ENCODE measurements at places on chromosomes 4 and X. TPM values are rescaled to one million over a fixed set of nuclear protein-coding genes. Genes with fewer than 3 reads are reported as not detected.

DNA sequence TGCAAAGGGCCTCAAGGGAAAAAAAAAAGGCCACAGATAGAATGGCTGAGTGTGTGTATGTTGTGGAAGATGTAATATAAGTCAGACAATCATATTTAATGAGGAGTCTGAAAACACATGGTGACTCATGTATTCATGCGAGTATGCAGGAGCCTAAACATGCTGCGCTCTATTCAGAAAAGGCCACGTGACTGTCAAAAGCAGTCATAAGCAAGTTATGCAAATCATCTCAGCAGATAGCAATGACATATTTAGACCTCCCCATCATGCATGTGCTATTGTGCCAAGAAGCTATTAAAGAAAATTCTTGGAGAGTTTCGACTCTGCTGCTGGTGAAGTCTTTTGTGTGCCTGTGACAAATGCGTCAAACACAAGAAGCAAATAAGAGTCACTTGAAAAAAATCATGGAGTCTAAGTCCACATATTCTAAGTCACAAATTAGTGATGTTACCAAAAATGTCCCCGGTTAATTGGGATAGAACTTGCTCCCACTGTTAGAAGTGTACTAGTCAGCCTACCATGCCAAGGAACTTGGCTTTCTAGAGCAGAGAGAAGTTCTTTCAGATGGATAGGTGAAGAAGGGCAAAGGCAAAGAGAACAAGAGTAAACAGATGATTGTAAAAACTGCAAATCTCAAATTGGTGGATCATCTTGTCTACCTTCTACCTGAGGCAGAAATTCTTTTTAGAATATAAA, 5.0 kb downstream of the LNX1 start:
- H3K4me1 ChIP-seq, result peaks cover 8% of the 10 kb centered on the region
- H3K27ac ChIP-seq, result no peak overlapping the region
- H3K27me3 ChIP-seq, result peaks cover 29% of the 10 kb centered on the region
- no peak for DNase-seq
- H3K36me3 ChIP-seq, result no peaks in the 10 kb centered on the region
- no peak overlapping the region for H3K4me3 ChIP-seq

- H3K27me3 ChIP-seq, result no peaks in the 10 kb centered on the region
- H3K36me3 ChIP-seq, result no peaks in the 10 kb centered on the region
- H3K4me1 ChIP-seq, result no peaks in the 10 kb centered on the region
- no peak overlapping the region for H3K27ac ChIP-seq
- no peak for DNase-seq
- no peak overlapping the region for H3K4me3 ChIP-seq
Observed at GRCh38 chrX:108087792-108088191, 3.5 kb downstream of the PSMD10 start.

GRCh38 chrX:13198762-13199064, 121.1 kb downstream of the ATXN3L start:
- no peak for DNase-seq
- no peak overlapping the region for H3K27ac ChIP-seq
- no peaks in the 10 kb centered on the region for H3K36me3 ChIP-seq
- peaks cover 5% of the 10 kb centered on the region for H3K4me1 ChIP-seq
- no peaks in the 10 kb centered on the region for H3K27me3 ChIP-seq
- H3K4me3 ChIP-seq, result no peak overlapping the region

The PF4V1 gene
- 1.2 TPM for polyA plus RNA-seq

DNA sequence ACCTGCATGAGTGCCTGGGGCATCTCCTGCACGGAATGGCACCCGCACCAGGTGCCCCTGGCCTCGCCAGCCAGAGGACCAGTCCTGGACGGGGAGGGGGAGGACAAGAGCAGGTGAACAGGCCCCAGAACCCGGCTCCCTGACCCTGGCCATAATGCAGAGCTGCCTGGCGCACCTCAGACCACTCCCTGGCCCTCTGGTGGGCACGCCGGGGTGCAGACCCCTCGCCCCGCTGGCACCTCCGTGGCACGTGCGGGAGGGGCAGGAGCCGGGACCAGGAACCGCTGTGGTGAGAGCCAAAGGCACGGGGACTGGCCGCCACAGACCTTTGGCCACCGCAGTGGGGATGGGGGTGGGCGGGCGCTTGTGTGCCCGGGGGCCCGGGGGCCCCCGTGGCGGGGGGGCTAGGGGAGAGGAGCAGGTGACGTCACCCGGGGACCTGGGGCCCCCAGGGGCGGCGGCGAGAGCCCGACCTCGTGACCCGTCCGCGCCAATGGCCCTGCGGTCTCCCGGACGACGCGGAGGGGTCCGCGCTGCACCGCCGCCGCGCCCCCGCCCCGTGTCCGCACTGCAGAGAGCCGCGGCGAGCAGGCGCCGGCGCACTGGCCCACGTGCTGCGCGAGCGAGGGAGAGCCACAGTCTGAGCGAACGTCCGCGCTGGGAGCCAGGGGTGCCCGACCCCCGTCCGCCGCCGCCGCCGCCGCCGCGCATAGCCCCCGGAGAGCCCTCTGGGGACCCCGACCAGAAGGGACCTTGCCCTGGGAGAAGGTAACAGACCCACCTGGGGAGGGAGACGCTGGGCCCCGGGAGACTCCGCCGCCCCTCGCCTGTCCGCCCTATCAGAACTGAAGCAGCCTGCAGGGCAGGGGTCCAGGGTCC, at the start of gene PNMA3:
PNMA3 (plus strand) TSS at position 600 of the 879 bp plus-strand sequence. CDS start 586 bp downstream, outside the sequence.
- no peaks in the 10 kb centered on the region for H3K4me1 ChIP-seq
- peak within 1 kb of the TSS; percentile 51 for H3K4me3 ChIP-seq
- H3K27me3 ChIP-seq, result peaks cover 15% of the 10 kb centered on the region
- H3K36me3 ChIP-seq, result no peaks in the 10 kb centered on the region
- DNase-seq, result no peak

GRCh38 chr4:115042496-115042895, 70.9 kb downstream of the NDST4 start:
- no peaks in the 10 kb centered on the region for H3K4me1 ChIP-seq
- no peaks in the 10 kb centered on the region for H3K27me3 ChIP-seq
- H3K27ac ChIP-seq, result no peak overlapping the region
- no peak overlapping the region for H3K4me3 ChIP-seq
- no peak for DNase-seq
- no peaks in the 10 kb centered on the region for H3K36me3 ChIP-seq

DNA sequence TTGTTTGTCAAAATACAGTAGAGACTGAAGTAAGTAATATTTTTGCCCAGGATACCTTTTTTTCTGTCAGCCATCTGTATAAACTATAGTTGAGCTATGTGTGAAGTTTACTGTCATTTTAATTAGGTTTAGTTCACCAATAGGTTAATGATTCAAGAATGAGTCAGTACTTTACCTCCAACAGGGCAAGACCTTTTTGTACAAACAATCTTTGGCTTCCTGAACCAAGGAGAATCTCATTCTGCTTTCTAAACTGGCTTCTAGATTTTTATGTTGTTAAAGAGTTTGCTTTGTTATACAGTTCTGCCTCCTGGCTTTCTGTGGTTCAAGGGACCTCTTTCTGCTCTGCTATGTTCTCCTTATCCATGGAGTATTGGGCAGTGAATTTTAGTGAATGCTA, 412.0 kb upstream of the NR3C2 start:
- peaks cover 4% of the 10 kb centered on the region for H3K4me1 ChIP-seq
- H3K4me3 ChIP-seq, result no peak overlapping the region
- H3K36me3 ChIP-seq, result peaks cover 15% of the 10 kb centered on the region
- peaks cover 11% of the 10 kb centered on the region for H3K27me3 ChIP-seq
- no peak for DNase-seq

DNA sequence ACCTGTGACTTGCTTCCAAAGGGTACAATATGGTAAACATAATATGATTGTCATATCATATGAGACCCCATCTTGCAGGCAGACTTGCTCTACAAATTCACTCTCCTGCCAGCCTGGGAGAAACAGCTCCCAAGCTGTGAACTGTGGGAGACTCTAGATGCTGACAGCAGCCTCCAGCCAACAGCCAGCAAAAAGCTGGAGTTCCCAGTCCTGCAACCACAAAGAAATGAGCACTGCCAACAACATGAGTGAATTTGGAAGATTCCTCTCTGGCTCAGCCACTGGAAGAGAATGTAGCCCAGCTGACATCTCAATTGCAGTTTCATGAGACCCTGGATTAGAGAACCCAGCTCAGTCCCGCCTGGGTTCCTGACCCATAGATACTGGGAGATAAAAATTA, 145.4 kb downstream of the QDPR start:
- no peak for DNase-seq
- no peak overlapping the region for H3K27ac ChIP-seq
- H3K27me3 ChIP-seq, result peaks cover 22% of the 10 kb centered on the region
- H3K4me3 ChIP-seq, result no peak overlapping the region
- no peaks in the 10 kb centered on the region for H3K4me1 ChIP-seq

DNA sequence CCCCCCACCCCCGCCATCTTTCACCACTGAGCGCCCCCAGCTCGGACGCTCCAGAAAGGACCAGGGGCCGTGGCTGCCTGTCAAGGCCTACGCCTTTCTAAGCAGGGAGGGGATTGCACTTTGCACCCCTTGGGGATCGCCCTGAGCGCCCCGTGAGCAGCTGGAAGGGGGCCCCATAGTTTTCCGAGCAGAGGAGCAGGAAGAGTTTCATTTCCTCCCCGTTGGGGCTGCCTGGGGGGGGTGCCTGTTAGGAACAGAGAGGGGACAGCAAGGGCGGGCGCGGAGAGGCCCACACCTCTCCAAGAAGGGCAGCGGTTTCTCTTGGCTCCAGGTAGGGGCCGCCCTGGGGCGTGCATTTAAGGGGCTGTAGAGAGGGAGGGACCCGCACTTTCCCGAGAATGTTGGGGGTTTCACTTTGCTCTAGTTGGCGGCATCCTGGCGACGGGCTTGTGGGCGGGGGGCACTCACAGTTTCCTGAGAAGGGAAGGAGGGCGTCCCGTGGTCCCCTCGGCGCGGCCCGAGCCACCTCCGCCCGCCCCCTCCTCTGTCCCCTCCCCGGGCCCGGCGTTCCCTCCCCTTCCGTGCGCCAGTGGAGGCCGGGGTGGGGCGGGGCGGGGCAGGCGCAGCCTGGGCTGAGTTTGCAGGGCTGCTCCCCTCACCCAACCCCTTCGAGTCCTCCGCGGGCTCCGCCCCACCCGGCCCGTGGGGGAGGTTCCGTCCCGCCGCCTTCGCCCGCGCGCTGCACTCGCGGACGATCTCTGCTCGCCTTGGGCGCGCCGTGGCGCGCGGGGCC, 82.3 kb upstream of the CD99 start:
- peak overlapping the region; percentile 94 for H3K4me3 ChIP-seq
- DNase-seq, result peak; percentile 84
- peaks cover 52% of the 10 kb centered on the region for H3K4me1 ChIP-seq
- H3K27me3 ChIP-seq, result no peaks in the 10 kb centered on the region
- no peaks in the 10 kb centered on the region for H3K36me3 ChIP-seq
- H3K27ac ChIP-seq, result peak overlapping the region; percentile 66

The SLITRK2 gene
- polyA plus RNA-seq, result not detected

The GATA1 gene
- 0.27 TPM for polyA plus RNA-seq

DNA sequence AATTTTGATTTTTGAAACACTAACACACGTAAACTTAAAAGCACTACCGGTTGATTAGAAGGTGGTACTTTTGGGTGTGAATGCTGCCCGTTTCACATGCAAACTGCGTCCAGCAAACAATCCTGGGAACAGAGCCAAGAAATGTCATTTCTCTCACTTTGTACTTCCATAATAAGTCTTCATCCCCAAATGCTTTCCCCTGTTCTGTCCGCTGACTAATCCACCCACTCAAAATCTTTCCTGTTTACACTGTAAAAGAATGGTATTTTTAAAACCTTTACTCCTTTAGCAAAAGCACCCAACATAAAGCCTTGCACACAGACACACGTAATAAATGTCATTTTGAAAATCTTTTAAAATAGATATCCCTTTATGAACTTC, 39.1 kb upstream of the PDLIM5 start:
- H3K36me3 ChIP-seq, result no peaks in the 10 kb centered on the region
- no peak overlapping the region for H3K4me3 ChIP-seq
- no peak for DNase-seq
- no peaks in the 10 kb centered on the region for H3K4me1 ChIP-seq
- no peak overlapping the region for H3K27ac ChIP-seq

DNA sequence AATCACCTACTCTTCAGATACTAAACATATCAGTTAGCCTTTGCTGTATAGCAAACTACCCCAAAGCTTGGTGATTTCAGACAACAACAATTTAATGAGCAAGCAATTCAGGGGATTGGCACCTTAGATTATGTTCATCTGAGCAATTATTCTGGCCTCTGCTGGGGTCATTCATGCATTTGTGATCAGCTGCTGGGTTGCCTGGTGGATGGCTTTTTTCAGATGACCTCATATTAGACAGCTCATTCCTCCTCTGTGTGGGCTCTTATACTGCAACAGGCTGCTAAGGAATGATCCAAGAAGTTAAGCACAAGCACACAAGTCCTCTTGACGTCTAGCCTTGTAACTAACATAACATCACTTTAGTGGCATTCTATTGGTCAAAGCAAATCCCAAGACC, 153.0 kb upstream of the PPP1R2C start:
- peaks cover 32% of the 10 kb centered on the region for H3K4me1 ChIP-seq
- DNase-seq, result no peak
- no peaks in the 10 kb centered on the region for H3K27me3 ChIP-seq
- peaks cover 6% of the 10 kb centered on the region for H3K36me3 ChIP-seq
- H3K27ac ChIP-seq, result no peak overlapping the region
- no peak overlapping the region for H3K4me3 ChIP-seq

The ADD1 gene
- 330 TPM for polyA plus RNA-seq

- no peak overlapping the region for H3K27ac ChIP-seq
- no peak overlapping the region for H3K4me3 ChIP-seq
- no peak for DNase-seq
- H3K4me1 ChIP-seq, result no peaks in the 10 kb centered on the region
Observed at GRCh38 chr4:18318682-18319388, 297.3 kb upstream of the LCORL start.

The TMPRSS11F gene
- polyA plus RNA-seq, result not detected

DNA sequence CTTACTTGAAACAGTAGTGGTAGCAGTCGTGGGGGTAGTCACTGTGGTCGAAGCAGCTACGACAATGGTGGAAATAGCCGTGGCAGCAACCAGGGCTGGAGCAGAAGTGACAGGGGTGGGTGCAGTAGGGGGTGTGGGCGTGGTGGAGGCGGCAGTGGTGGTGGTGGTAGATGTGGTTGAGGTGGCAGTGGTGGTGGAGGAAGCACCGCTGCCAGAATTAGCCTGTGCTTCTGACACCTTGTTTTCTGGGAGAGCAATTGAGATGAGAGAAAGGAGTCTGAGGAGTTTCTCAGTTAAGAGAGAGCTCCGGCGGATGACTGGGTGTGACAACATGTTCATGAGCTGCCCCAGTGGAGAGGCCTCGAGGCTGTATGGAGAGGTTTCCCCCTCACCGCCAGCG, 113.5 kb upstream of the HSD17B10 start:
- H3K4me3 ChIP-seq, result no peak overlapping the region
- H3K27ac ChIP-seq, result no peak overlapping the region

- H3K36me3 ChIP-seq, result no peaks in the 10 kb centered on the region
- H3K4me1 ChIP-seq, result no peaks in the 10 kb centered on the region
- peak overlapping the region; percentile 69 for H3K4me3 ChIP-seq
- H3K27me3 ChIP-seq, result no peaks in the 10 kb centered on the region
- DNase-seq, result no peak
Observed at GRCh38 chrX:110671068-110671803, 124.4 kb downstream of the CHRDL1 start.

The BEX2 gene
- 74.0 TPM for polyA plus RNA-seq

- H3K4me3 ChIP-seq, result no peak overlapping the region
- H3K4me1 ChIP-seq, result no peaks in the 10 kb centered on the region
- no peak overlapping the region for H3K27ac ChIP-seq
- no peaks in the 10 kb centered on the region for H3K36me3 ChIP-seq
- H3K27me3 ChIP-seq, result no peaks in the 10 kb centered on the region
Observed at GRCh38 chr4:16021804-16022560, 59.0 kb upstream of the FGFBP2 start.

- no peak overlapping the region for H3K27ac ChIP-seq
- no peaks in the 10 kb centered on the region for H3K36me3 ChIP-seq
- peaks cover 6% of the 10 kb centered on the region for H3K4me1 ChIP-seq
- no peak for DNase-seq
- H3K27me3 ChIP-seq, result peaks cover 22% of the 10 kb centered on the region
Observed at GRCh38 chrX:153416781-153417450, 5.6 kb downstream of the ZFP92 start.

Measured in naive B cell (primary cell).